Stimulated activated CD8-positive, alpha-beta memory T cell treated with anti-CD3 and anti-CD28 coated beads, Interleukin-12 subunit alpha, Interleukin-12 subunit beta, amount 100 ng/mL, for 4 hours (primary cell): ENCODE measurements at places on chromosomes 5 and 9.

- no peak for DNase-seq
Observed at GRCh38 chr9:76729980-76730737, 34.1 kb upstream of the PCA3 start.

DNA sequence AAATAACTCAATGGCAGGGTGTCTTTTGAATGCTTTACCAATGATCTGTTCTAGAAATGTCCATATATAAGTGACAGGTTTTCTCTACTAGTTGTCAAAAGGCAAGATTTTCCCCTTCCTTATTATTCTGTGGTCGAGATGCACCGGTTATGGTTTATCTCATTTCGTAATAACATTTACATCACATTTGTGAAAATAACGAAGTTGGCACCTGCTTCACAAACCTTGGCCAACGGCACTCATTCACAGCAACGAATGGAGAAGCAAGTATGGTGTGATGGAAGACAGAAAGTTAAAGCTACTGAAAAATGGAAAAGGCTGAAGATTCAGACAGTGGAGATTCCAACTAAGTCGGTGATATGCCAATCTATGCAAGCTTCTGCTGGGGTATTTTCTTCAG is 235.8 kb downstream of the KCTD16 start:
- DNase-seq = no peak

DNA sequence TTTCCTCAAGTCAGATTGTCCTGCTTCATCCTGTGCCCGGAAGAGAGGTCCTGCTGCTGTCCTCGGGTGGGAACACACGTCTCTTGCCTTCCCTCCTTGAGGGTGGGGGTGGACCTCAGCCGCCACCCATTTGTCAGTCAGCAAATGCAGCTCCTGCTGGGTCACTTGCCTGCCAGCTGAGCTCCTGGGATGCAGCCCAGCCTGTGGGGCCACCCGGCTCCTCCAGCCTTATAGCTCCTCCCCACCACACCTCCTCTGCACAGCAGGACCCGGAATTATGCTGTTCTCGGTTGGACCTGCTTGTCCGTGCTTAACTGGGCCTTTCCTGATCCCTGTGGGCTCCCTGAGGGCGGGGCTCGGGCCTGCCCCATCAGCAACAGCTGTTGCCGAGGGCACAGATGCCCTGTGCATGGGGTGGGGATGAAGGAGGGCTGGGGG is 52.7 kb downstream of the RXRA start:
- no peak for DNase-seq

- no peak for DNase-seq
Observed at GRCh38 chr5:95262933-95263660, 21.8 kb downstream of the MCTP1 start.

DNA sequence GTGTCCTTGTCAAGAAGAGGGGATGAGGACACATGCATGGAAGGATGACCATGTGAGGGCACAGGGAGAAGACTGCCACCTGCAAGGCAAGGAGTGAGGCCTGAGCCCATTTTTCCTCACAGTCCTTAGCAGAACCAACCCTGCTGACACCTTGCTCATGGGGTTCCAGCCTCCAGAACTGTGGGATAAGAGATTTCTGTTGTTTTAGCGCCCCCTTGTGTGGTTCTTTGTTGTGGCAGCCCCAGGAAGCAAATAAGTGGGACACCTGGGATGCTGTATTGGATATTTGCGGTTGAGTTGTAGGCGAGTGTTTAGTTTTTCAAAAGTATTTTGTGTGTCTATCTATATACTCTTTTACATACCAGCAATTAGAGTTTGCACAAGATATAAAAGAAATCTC is 206.4 kb downstream of the NXNL2 start:
- DNase-seq = no peak

GRCh38 chr5:87020099-87020934 is 247.4 kb upstream of the RASA1 start:
- DNase-seq = no peak

GRCh38 chr5:166963596-166963995 is 1327.8 kb upstream of the WWC1 start:
- DNase-seq = no peak

- peak; percentile 50 for DNase-seq
Observed at GRCh38 chr5:62306896-62307689, 1.1 kb downstream of the KIF2A start.

DNA sequence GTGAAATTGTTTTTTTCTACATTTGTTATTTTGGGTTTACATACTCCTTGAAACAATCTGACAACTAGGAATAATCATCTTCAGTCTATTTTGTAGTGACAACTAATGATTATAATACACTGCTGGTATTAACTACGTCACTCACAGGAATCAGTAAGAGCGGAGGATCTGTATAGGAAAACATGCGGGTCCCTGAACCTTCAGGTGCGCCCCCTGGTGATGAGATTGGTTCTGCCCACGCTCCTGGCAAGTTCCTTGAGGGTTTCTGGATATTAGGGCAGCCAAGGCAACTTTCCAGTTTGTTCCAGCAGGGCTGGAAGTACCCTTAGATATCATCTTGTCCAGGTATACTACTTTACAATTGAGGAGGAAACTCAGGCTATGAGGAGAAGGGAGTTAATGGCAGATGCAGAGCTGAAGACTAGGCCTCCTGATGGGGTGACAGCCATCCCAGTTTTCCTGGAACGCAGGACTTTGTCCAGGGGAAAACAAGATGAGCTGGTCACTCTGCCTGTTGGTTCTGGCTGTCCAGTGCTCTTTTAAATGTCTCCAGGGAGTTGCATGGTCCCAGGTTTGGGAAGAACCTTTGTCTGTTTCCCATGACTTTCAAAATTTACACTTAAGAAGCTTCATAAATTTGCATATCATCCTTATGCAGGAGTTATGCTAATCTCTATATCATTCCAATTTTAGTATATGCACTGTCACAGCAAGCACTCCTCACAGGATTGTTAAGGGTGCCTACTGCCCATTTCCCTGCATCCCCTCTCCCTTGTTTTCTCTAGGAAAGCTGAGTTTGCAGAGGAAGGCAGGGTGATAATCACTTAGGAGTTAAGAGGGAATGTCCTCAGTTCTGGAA is 14.9 kb upstream of the WNT8A start:
- peak; percentile 35 for DNase-seq

- no peak for DNase-seq
Observed at GRCh38 chr5:173706700-173707099, 90.2 kb upstream of the BOD1 start.

DNA sequence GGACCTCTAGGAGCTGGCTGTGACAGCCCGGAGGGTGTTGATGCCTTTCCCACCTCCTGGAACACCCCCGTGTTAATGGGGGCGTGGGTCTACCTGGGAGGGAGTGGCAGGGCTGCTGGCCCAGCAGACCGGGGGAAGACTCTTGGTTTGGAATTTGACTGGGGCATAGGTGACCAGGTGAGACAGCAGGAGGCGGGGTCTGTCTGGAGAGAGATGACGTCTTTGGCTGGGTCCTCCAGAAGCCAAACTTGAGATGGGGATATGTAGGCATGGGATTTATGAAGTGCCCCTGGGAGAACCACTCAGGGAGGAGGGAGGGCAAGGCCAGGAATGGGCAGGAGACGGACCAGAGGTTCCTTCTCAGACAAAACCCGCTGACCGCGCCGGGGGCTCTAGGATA is 42.6 kb downstream of the NEK6 start:
- no peak for DNase-seq

- no peak for DNase-seq
Observed at GRCh38 chr5:55102348-55102747, at the start of gene GZMA. GZMA (plus strand) TSS chr5:55102646; CDS start chr5:55102683, 37 bp downstream.
